ENCODE measurements at places on chromosomes 5 and 9. TPM values are rescaled to one million over a fixed set of nuclear protein-coding genes. Genes with fewer than 3 reads are reported as not detected.

The ADAMTSL1 gene
- total RNA-seq: 10.0 TPM

The WNK2 gene
- total RNA-seq: not detected

The IL31RA gene
- 0.43 TPM for total RNA-seq

GRCh38 chr5:168286386-168286785 lies 5.1 kb upstream of the WWC1 start:
- DNase-seq: no peak

DNA sequence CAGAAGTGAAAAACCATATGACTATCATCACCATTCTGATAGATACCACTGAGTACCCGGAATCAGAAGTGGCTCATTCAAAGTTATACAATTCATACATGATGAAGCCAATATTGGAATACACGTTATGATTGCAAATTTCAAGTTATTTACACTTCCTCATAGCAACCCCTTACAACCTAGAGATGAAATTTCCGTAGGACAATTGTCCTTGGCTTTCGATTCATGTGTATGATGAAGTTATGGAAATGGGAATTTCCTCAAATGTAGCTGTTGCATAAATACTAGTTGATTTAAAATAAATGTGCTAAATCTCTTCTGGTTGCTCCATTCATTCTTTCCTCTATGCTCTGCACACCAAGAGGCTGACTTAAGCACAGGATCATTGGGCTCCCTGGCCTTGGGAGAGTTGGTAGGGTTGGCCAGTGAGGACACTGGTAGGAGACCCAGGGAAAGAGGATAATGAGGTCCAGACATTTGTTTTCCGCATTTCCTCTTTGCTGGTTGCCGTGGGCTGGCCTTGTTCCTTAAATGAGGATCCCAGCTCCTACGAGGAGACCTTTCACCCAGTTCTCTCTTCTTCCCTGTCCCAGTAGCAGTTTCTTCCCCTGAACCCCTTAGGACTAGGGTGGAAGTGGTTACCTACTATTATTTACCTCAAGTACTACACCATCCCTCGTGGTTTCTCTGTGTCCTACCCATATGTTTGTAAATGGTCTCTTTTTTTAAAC lies 90.3 kb downstream of the ZNF474 start:
- no peak for DNase-seq
